ENCODE measurements at places on chromosomes 7 and 10. TPM values are rescaled to one million over a fixed set of nuclear protein-coding genes. Genes with fewer than 3 reads are reported as not detected.

OR2A42 gene
- total RNA-seq = not detected

CPSF4 gene
- 59.2 TPM for total RNA-seq

TMEM225B gene
- 4.3 TPM for total RNA-seq

NEBL gene
- total RNA-seq = 0.09 TPM

EZH2 gene
- total RNA-seq = 117 TPM

CHST3 gene
- 0.38 TPM for total RNA-seq

FKBP9 gene
- 1.7 TPM for total RNA-seq

C7orf57 gene
- 0.12 TPM for total RNA-seq

SEMA4G gene
- 0.79 TPM for total RNA-seq

FAM25A gene
- total RNA-seq = not detected

ITIH5 gene
- total RNA-seq = not detected

SPDYE11 gene
- not detected for total RNA-seq

NUDT13 gene
- 0.60 TPM for total RNA-seq

CARD11 gene
- total RNA-seq = 114 TPM

PRF1 gene
- 44.5 TPM for total RNA-seq

KIF5B gene
- total RNA-seq = 74.4 TPM

UNCX gene
- not detected for total RNA-seq

GRCh38 chr7:37718585-37718984 lies 35.0 kb downstream of the GPR141 start:
- DNase-seq = no peak

- no peak for DNase-seq
These were observed 133.5 kb downstream of the MTPAP start for GRCh38 chr10:30215623-30216022.

DNA sequence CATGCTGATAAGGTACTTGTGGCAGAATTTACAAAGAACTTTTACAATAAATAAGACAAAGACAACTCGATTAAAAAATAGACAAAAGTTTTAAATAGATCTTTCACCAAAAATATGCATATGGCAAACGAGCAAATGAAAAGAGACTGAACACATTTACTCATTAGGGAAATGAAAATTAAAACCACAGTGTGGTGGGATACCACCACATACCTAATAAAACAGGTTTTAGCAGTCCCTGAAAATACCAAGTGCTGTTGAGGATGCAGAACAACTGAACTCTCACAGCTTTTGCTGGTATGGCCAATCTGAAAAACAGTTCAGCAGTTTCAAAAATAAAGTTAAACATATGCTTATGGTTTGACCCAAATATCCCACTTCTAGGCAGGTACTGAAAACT lies 205.4 kb upstream of the ADO start:
- no peak for DNase-seq

DNA sequence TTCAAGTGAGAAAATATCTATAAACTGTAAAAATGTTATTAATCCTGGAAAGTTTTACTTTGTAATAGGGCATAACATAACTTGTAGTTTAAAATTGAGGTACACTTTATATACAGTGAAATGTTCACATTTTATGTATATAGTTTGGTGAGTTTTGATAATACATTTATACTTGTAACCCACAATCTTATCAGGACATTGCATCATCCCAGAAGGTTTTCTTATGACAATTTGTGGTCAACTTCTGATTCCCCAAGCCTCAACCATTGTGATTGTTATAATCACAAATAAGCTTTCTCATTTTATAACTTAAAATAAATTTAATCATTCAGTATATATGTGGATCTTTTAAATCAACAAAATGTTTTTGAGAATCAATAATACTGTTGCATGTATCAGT lies 151.1 kb downstream of the TFPI2 start:
- DNase-seq = no peak

- no peak for DNase-seq
These were observed 322.6 kb upstream of the KIAA1217 start for GRCh38 chr10:23886355-23886754.

DNA sequence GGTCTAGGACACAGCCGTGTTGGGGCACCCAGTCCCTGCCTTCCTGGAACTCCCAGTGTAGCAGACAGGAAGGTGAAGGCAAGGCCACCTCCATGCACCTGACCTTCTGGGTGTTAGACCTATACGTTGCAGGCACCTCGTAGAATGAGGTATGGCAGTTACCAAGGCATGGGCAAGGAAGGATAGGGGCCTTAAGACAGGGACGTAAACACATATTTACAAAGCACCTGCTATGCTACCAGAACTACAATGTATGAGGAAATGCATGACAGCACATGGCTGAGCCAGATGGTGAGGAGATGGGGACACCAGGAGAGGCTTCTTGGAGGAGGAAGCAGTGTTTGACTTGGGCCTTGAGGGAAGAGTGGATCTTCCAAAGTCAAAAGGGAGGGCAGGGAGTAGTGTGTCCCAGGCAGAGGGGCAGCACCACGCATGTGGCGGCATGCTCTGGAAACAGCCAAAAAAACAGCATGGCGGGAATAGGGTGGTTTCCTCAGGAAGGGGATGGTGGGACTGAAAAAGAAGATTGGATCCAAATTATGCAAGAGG lies 231.2 kb downstream of the FANK1 start:
- DNase-seq = no peak

- no peak for DNase-seq
These were observed 175.3 kb downstream of the DIP2C start for GRCh38 chr10:514137-514671.

DNA sequence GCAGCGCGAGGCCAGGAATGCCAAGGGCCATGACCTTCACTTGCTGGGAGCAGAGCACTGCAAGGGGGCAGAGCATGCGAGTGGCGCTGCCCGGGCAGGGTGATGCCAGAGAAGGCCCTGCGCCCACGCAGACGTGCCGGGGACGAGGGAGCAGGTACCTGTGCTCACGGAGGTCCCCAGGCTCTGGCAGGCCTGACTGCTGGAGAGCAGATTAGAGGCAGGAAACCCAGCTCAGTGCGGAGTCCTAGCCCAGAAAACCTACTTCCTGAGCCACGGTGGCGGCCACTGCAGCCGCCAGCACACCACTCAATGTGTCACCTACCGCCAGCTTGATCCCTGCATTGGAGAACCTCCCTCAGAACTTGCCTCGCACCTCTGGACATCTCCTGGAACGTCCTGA lies 148.4 kb downstream of the MAD1L1 start:
- no peak for DNase-seq

DNA sequence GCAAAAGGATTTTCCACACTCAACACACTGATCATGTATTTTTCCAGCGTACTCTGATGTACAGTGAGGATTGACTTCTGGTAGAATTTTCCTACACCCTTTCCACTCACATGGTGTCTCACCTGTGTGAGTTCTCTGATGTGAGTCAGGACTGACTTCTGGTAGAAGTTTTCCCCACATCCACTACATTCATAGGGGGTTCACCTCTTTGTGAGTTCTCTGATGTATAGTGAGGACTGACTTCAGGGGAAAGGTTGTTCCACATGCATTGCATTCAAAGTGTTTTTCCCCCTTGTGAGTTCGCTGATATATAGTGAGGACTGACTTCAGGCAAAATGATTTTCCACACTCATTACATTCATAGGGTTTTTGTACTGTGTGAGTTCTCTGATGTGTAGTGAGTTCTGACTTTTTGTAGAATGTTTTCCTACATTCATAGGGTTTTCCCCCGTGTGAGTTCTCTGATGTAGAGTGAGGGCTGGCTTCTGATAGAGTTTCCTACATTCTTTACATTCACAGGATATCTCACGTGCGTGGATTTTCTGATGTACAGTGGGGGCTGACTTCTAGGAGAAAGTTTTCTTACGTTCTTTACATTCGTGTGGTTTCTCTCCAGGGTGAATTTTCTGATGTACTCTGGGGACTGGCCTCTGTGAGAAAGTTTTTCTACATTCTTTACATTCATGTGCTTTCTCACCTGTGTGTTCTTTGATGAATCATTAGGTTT lies 146.5 kb downstream of the GLRX3 start:
- no peak for DNase-seq

DNA sequence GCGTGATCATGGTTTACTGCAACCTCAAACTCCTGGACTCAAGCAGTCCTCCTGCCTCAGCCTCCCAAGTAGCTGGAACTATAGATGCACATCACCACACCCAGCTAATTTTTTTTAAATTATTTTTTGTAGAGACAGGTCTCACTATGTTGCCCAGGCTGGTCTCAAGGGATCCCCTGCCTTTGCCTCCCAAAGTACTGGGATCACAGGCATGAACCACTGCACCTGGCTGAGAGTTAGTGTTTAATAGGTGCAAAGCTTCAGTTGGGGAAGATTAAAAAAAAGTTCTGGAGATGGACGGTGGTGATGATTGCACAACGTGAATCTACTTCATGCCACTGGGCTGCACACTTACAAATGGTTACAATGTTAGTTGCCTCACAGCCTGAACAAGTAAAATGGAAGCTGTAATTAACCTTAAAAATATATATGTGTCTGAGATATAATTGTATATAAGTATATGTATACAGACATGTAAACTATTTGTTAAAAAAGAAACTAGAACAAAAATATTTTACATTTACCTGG lies 106.4 kb upstream of the ZNF438 start:
- no peak for DNase-seq

DNA sequence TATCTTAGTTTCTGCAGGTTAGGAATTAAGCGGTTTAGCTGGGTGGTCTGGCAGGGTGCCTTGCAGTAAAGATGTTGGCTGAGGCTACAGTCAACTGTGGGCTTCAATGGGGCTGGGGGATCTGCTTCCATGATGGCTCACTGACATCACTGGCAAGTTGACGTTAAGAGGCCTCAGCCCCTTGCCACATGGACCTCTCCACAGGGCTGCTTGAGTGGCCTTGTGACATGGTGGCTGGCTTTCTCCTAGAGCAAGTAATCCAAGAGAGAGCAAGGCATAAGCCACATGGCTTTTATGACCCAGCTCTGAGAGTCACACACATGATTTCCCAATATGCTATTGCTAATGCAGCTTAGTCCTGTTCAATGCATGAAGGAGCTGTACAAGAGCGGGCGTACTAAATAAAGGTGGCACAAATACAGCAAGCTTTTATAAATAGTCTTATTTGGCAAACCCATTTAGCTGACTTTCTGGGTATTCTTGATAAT lies 109.1 kb downstream of the SEPTIN7 start:
- DNase-seq = no peak

- no peak for DNase-seq
These were observed 148.5 kb downstream of the PPP1R17 start for GRCh38 chr7:31835471-31835870.

DNA sequence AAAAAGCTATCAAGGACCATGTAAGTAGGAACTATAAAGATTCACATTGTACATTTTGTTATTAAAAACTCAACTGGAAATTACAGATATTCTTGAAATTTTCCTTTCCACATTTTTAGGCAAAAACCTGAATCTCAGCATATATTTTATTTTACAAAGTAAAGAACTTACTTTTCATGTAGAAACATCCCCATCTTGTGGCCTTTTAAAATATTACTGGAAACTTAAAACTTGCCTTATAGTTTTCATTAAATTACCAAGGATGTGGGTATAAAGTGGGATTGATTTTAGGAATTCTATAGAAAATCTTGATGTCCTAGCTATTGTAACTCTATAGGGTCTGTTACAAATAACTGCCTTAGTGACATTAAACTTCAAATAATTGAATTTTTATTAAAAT lies 10.6 kb downstream of the DBF4 start:
- no peak for DNase-seq

DNA sequence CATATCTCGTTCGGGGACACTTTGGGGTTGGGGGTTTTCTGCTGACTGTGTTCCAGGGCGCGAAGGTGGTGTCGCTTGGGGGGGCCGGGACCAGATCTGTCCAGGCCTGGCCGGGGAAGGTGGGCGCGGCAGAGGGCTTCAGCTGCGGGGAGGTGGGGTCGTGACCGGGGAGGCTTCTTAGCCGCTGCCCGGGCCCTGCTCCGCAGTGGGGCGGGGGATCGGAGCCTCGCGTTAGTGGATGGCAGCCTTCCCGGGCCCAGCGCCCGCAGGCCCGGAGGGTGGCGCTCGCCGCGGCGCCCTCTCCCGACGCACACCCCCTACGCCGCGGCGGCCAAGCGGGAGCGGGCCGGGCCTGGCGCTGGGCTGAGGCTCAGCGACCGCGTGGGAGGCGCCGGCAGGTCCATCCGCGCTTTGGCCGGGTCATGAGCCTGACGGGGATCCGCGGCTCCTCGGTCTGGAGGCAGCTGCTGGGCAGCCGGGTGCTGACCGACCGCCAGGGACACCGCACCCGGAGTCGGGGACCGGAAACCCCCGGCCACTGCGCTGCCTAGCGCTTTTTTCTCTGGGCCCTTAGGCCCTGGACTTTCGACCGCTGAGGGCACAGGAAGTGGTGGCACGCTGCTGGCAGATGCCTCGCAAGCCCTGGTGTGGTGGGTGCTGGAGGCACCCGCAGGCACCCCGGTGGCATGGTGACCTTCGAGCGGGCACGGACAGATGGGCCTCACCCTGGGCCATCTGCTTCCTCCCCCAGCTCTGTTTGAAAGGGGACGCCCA lies 1.2 kb downstream of the AGAP3 start:
- peak; percentile 49 for DNase-seq

DNA sequence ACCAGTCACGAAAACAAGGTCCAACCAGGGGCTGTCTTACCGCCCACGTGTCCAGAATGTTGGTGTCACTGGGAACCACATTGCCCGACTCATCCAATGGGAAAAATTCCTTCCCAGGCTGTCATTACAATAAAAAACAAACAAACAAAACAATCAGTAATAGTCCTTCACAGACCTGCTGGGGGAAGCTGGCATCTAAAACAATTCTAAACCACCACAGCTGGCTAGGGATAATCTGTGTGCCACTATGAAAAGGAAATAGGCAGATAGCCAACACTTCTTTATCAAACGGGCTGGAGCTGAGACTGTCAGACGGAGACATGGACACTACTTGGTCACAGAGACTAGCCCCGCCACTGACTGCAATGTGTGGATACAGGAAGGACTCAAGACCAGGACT lies 9.2 kb downstream of the AKR1B1 start:
- DNase-seq = no peak

GRCh38 chr7:34087892-34088891 lies 182.9 kb downstream of the BMPER start:
- no peak for DNase-seq

DNA sequence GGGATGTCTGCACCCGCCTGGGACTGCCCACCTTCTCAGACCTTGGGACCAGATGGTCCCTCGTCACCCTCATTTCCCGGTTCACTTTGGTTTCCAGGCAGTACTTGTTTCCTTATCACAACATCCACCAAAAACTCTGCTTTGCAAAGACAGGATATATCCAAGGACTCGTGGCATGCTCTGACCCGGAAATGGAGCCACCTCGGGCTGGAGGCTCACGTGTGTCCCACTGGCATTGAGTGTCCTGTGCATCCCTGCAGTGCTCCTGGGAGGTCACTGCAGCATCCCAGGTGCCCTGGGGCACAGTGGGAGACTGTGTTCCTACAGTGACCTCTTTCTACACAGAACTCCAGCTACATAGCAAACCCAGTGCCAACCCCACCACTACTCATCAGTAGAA lies 611.9 kb upstream of the FOXK1 start:
- no peak for DNase-seq

GRCh38 chr7:134648456-134648855 lies 1.8 kb downstream of the BPGM start:
- no peak for DNase-seq

- DNase-seq = no peak
These were observed 9.5 kb upstream of the MUC12 start for GRCh38 chr7:100959894-100960293.

- no peak for DNase-seq
These were observed 25.8 kb downstream of the STEAP1 start for GRCh38 chr7:90180011-90180585.

GRCh38 chr10:84521468-84521867 lies 193.1 kb downstream of the CCSER2 start:
- no peak for DNase-seq

Measured in activated T-cell treated with anti-CD3 and anti-CD28 coated beads, Interleukin-2, amount 50 U/mL, for 72 hours (primary cell).